ENCODE measurements at places on chromosomes 13 and 19. TPM values are rescaled to one million over a fixed set of nuclear protein-coding genes. Genes with fewer than 3 reads are reported as not detected.

Gene ZNF14
- total RNA-seq = 3.7 TPM

Gene IZUMO2
- total RNA-seq = 0.39 TPM

Gene ZNF530
- 3.7 TPM for total RNA-seq

Gene ETV2
- not detected for total RNA-seq

Gene NLRP4
- total RNA-seq = not detected

Gene TNFSF9
- not detected for total RNA-seq

Gene ZSWIM4
- total RNA-seq = 4.1 TPM

Gene PSMC4
- total RNA-seq = 70.3 TPM

Gene CACNG6
- total RNA-seq = not detected
